NCI-H1105 (cell line): ENCODE measurements at places on chromosomes 1 and 21.

DNA sequence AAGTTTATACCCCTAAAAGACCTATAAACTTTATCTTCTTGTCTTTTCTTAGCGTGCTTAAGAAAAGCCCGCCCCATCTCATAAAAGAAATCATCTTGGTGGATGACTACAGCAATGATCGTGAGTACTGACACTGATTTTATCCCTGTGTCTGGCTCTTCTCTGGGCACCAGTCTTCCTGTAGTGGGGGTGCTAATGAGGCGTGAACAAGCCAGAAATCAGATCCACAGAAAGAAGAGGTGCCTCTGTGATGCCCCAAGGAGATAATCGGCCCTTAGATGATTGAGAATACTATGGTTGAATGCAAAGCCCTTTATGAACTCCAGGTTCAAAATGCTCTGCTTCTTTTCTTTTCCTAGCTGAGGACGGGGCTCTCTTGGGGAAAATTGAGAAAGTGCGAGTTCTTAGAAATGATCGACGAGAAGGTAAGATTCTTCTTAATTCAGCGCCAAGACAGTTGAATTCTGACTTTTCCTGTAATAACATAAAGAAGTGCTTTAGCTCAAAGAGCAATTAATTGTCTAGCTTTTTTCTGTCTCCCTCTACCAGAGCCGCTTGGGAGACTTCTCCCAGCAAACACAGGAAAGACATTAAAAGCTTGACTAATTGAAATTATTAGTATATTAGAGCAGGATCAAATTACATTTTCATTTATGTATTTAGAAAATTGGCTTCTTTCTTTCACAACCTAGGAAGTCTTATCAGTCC, 169.4 kb downstream of the GALNT2 start:
- DNase-seq = no peak

DNA sequence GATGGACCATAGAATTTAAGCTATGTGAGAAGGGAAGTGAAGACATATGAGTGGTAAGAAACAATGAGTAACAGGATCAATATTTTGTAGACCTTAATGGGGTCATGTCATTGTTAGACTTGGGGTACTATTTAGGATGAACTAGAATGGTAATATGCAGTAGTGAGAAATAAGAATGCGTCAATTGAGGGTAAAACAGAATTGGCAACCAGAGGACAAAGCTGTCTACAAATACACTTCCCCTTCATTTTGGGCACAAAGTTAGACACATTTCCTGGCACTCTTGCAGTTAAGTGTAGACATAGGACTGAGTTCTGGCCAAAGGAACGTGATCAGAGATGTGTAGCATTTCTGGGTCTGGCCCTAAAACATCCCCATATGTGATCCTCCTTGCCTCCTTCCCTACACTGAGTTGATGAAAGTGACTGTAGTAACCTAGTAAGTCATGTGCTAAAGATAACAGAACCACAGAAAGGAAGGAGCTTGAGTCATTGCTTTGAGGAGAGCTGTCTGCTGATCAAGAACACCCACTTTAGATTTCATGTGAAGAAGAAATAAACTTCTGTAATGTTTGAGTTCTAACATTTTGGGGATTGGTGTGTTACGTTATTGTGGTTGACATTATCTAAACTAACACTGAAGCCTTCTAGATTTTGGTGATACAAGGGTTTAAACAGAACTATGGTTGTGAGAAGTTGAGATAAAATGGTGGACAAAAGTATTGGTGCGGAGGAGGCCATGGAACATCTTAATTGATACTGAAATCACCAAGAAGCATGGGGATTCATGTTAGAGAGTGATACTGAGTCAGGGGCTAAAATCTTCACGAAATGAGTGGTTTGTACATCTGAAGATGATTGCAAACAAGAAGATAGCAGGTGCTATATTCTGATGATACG, 41.7 kb downstream of the CD55 start:
- no peak for DNase-seq

DNA sequence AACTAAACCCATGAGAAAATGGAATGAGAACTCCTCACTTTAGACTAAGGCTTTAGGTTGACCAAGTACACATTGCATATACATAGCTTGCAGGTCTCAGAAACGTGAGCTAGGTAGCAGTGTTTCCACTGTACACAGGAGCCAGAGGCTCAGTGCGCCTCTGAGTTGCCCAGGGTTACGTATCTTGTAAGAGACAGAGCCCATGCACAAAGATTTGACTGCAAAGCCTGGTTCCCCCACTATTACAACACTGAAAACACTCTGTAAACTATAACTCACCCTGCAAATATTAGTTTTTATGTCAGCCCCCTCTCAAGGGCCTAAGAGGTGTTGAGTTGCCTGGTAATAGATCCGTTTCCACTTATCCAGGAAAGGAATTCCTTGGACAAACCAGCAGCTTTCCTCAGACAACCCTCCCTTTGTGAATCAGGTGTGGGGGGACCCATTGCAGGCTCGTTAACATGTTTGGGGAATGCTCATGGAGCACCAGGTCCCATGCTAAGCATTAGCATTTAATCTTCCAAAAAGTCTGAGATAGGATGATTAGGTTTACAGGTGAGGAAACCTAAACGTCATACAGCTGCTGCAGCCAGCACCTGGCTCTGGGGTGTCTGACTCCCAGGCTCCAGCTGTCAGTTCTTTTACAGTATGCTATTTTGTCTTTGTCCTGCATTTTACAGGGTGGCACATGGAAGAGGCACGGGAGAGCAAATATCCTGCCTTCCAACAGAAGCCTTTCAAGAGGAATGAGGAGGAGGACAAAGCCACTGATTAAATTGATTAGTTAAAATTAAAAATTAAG, 25.7 kb downstream of the TENT5C start:
- no peak for DNase-seq

- DNase-seq = no peak
These were observed 13.2 kb downstream of the MYBPH start for GRCh38 chr1:203162403-203162802.

- no peak for DNase-seq
These were observed 8.3 kb upstream of the AIM2 start for GRCh38 chr1:159084867-159085266.

GRCh38 chr1:119743308-119743707, 25.4 kb downstream of the HMGCS2 start:
- peak; percentile 42 for DNase-seq

DNA sequence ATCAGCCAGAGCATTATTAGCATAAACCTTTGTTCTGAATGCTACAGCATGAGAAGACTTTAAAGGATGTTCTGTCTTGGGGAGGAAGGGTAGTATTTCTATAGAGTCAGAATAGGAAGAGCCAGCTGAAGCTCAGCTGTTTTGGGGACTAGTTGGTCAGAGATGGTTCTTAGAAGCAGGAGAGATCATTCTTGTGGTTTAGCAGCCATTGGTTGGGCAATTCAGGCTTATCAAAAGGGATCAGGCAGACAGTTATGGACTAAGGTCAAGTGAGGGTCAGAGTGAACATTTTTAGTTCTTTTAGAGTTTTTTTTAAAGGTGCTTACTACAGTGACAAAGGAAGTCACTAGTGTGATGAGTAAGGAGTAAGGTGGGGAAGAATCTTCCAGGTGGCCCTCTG, 245.5 kb downstream of the RPS6KC1 start:
- DNase-seq = no peak

DNA sequence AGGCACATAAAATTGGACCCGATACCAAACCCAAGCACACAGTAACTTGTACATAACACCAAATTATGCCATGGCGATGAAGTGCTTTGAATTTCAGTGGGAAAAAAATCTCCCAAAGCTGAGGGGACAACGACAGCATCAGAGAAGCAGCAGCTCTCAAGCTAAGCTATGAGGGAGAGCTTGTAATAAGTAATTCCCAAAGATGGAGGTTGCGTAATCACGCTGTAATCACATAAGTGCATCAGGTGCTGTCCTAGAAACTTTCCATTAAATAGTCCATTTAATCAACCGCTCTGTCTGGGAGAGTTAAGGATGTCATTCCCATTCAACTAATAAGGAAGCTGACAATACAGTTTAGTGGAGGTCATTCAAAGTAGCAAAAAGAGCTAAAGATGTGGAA, 37.6 kb upstream of the KRTAP19-8 start:
- DNase-seq = no peak

DNA sequence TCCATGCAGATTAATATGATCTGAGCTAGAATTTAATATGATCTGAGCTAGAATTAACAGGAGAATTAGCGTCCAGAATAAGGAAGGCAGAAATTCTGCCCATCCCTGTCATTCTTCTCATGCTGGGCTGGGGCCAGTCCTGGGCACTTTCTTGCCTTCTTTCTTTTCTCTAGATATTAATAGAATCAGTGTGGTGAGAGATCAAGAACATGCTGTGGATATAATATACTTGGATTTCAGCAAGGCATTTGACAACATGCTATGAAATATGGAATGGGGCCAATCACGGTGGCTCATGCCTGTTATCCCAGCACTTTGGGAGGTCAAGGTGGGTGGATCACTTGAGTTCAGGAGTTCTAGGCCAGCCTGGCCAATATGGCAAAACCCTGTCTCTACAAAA, 18.1 kb downstream of the UBIAD1 start:
- DNase-seq = no peak

GRCh38 chr1:151001602-151002001, 5.1 kb downstream of the MINDY1 start:
- no peak for DNase-seq

DNA sequence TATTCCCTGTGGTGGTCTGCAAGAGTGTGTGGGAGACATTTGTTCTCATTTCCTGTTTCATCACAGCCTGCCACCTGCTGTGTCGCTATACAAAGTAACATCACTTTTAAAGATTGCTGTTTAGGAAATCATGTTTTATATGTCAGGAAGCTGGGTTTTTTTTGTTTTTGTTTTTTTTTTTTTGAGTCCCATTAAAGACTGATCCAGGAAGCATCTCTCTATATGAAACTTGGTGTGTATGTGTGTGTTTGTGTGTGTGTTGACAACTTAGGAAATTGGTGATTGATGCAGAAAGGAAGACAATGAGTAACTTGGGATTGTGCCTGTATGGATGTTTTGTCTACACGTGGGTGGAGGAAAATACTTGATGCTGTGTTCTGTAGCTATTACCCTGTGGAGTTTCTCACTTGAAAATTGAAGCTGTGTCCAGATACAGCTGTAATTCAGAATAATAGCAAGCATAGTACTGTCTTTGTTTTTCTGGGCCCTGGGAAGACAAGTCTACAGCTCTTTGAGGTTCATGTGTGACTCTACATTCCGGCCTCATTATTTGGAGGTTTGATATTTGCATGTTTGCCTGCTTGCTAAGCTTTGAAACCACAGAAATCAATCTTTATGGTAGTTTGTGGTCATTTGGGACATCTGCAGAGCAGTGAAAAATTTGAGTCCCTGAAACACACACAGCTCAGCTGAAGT, 47.9 kb downstream of the LAMC1 start:
- no peak for DNase-seq

DNA sequence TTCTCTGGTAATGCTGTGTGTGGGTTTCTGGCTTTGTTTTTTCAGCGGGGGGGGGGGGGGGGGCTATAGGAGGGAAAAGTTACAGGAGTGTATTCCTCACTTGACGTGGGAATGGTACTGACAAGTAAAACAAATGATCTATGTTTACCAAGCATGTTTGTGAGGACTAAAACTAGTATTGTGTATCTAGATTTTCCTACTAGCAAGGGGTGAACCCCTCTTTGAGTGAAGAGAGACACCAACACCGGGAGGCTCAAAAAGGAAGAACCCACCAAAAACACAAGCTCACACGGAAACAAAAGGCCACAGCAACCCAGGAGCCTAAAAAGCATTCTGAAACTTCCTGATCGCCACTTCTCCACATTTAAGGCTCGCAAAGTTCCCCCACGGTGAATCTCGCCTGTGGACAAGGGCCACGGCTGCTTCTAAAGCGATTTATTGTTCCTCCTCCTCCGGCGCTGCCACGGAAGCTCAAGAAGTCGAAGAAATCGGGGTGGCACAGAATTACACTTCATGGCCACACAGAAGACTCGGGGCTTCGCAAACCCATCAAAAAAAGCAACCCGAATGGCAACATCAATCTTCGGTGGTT, 703 bp downstream of the PUM1 start:
- no peak for DNase-seq

DNA sequence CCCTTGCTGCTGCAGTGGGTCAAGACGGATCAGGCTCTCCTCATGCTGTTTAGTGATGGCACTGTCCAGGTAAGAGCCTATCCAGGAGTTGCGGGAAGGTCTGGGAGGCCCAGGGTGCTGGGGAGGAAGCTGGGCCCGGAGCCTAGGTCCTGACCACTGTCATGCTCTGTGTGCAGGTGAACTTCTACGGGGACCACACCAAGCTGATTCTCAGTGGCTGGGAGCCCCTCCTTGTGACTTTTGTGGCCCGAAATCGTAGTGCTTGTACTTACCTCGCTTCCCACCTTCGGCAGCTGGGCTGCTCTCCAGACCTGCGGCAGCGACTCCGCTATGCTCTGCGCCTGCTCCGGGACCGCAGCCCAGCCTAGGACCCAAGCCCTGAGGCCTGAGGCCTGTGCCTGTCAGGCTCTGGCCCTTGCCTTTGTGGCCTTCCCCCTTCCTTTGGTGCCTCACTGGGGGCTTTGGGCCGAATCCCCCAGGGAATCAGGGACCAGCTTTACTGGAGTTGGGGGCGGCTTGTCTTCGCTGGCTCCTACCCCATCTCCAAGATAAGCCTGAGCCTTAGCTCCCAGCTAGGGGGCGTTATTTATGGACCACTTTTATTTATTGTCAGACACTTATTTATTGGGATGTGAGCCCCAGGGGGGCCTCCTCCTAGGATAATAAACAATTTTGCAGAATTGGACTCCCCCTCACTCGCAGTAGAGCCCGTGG, 1.7 kb downstream of the DYNLT4 start:
- DNase-seq = no peak

DNA sequence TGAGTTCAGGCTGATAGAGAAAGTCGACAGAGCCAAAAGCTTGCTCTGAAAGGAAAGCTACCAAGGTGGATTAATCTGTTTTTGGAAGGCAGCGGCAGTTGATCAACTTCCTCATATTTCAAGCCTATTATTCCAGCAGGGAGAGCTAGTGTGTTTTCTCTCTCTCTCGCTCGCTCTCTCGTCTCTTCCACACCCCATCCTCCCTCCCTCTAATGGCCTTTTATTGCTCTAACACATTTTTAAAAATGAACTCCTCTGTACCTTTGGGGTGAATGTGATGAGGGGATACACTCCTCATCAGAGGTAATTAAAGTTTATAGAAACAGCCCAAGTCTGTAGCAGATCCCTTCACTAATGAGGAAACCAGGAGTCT, 126.4 kb downstream of the CLIC6 start:
- no peak for DNase-seq

DNA sequence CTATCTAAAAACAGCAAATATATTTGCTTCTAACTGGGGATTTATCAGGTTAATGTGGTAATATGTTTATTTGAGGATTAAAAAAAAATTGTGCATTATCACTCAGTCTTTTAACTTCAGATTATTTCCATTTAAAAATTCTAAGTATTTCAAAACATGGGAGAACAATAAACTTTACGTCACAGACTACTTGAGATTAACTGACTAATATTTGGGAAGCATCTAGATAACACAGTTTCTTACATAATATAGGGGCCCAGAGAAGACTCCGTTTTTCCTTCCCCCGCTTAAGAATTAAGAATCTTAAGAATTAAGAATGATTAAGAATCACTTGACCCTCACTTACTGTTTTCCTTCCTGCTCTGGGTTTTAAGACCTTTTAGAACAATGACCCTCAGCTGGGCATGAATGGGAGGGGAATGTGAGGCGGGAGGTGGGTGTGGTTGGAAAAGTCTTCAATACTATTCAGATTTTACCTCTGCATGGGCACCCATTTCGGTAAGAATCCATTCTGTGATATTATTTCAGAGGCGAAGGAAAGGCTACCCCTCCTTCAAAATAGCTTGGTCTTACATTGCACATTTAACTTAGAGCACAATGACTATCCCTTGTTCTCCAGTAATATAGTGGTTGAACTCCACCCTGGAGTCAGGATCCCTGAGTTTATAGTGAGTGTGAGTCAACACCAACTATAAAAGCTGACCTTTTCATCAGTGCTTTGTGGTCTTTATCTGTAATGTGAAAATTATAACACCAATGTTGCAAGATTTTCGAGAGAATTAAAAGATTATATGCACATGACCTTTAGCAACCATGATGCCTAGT, 821.3 kb downstream of the USP25 start:
- no peak for DNase-seq
